ENCODE measurements at places on chromosomes 5 and 9.

DNA sequence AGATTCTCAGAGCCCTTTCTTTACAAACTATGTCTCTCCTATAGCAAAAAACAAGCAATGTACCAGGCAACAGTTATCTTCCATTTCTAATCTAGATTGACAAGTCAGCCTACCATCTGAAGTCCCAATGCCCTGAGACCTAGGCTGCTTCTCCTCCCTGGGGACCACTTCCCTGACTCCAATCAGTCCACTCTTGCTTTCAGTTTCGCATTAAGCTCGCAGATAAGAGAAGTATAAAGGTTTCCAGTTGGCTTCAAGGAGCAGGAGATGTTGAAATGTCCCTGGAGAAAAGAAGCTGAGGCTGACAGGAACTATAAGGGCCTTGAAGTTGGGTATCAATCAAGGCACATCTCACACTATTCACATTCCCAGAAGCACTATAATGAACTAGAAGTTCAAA is 32.3 kb downstream of the ERP44 start:
- DNase-seq: no peak

DNA sequence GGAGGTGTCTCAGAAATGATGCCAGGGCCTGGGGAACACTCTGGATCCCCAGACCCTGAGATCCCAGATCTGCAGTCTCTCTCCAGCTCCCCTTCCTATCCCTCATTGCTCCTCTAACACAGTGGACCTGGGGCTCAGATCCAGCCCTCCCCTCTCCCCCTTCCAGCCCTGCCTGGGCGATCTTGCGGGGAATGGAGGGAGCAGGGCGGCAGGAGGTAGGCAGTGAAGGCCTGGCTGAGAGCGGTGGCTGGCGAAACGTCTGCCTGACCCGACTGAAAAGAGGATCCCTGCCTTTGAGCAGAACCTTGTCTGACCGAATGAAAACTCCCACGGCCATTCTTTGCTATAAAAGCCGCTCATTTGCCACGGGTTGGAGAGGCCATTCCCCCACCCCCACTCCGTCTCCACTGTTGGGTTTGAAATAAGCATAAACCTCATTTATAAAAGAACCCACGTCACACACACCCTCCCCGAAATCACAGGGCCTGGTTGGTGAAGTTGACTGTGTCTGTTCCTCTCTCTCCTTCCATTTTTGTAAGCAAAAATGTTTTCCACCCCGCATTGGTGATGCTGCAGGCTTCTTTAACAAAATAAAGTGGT is 8.8 kb downstream of the MSX2 start:
- no peak for DNase-seq

GRCh38 chr5:73160239-73160671 is 12.7 kb upstream of the TMEM174 start:
- no peak for DNase-seq

GRCh38 chr9:12735665-12736064 is 39.2 kb upstream of the LURAP1L start:
- DNase-seq: no peak

DNA sequence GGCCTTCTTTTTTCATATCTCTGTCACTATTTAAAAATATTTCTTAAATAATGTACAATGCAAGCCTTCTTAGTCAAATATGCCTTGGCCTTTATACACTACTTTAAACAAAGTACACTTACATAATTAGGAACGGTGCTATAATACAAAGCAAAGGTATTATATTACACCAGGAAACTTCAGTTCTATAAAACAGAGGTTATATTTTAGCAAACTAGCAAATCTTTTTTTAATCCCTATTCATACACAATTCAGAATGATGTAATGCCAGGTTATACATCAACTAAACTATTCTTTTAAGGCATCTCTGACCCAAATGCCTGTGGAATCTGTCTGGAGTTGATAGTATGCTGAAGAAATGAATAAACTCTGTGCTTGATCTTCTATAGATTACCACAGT is 10.7 kb upstream of the LURAP1L start:
- no peak for DNase-seq

- DNase-seq: peak; percentile 29
Observed at GRCh38 chr5:19179571-19179970, 808.4 kb downstream of the CDH18 start.

DNA sequence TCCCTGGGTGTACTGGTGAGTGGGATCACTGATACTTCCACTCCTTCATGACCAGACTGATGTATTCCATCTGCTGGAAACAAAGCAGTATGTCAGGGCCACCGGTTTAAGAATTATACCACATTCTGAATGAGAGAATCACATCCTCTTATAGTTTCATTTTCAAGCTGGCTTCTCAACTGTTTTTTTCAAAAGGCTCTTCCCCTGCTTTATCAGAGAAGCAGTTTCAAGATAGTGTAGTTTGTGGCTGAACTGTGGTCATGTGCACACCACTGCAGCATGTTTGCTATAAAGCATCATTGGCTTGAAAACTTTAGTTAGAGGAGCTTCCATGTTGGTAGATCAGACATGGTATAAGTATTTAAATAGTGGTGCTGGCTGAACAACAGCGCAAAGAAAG is 450.5 kb upstream of the CDH10 start:
- DNase-seq: no peak

GRCh38 chr5:31845361-31845760 is 206.4 kb downstream of the PDZD2 start:
- DNase-seq: no peak

DNA sequence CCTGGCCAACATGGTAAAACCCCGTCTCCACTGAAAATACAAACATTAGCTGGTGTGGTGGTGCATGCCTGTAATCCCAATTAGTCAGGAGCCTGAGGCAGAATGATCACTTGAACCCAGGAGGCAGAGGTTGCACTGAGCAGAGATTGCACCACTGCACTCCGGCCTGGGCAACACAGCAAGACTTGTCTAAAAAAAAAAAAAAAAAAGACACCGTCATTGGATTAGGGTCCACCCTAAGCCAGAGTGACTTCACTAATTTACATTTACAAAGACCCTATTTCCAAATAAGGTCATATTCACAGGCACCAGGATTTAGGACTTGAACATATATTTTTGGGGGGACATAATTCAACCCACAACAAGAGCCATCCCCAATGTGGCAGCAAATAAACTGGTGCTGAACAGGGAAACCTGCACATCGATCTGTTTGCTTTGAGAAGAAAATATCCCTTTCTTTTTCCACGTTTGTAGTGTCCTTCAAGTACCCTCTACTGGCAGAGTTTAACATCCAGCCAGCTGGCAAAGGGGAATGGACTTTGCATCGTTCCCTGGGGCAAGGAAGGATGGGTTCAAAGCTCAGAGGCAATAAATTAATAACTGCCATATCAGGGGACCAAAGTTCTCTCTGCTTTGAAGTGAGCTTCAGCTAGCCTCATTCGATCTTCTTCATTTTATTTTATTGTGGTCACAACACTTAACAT is 3.7 kb upstream of the DNAJC25 start:
- no peak for DNase-seq

GRCh38 chr5:139808481-139809330 is 13.1 kb downstream of the PSD2 start:
- no peak for DNase-seq

- DNase-seq: peak; percentile 85
Observed at GRCh38 chr9:128920381-128921058, at the start of gene PHYHD1. PHYHD1 (plus strand) TSS chr9:128920982; CDS start chr9:128922324, 1,342 bp downstream.

- no peak for DNase-seq
Observed at GRCh38 chr5:66209350-66209749, 65.2 kb downstream of the SREK1 start.

DNA sequence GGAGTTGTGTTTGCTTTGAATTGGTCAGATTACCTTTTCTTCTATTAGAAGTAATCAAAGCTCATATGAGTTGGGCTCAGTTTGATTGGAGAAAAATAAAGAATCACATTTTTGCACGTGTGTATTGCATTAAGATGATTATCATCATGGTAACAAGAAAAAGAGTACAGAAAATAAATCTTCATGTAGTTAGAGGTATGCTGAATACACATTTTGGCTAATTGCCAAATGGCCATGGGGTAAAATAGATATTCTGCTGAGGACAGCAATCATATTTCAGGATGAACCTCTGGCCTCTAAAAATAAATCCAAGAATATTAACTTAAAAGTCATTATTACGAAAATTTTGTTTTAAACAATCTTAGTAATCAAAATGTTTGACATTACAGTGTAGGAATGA is 38.9 kb upstream of the GNAQ start:
- no peak for DNase-seq

- DNase-seq: no peak
Observed at GRCh38 chr5:163910226-163910625, 404.8 kb downstream of the MAT2B start.

DNA sequence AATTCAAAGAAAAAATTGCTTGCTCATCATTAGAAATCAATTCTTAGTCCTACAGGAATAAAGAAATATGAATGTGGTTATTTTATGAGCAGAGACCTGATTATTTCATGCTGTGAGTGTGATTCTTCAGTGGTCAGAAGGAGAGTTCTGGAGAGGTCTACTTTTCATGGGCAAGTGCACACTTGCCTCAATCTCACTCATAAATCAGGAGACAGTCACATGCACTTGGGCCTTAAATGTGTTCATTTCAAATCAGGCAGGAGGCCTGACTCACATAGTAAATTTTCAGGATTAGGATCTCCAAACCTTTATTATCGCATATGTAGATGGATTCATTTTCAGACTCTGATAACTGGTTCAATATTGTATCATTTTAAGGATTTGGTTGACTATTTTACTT is 323.2 kb upstream of the CCNH start:
- no peak for DNase-seq

GRCh38 chr5:171647043-171647903 is 138.3 kb upstream of the SMIM23 start:
- peak; percentile 23 for DNase-seq

DNA sequence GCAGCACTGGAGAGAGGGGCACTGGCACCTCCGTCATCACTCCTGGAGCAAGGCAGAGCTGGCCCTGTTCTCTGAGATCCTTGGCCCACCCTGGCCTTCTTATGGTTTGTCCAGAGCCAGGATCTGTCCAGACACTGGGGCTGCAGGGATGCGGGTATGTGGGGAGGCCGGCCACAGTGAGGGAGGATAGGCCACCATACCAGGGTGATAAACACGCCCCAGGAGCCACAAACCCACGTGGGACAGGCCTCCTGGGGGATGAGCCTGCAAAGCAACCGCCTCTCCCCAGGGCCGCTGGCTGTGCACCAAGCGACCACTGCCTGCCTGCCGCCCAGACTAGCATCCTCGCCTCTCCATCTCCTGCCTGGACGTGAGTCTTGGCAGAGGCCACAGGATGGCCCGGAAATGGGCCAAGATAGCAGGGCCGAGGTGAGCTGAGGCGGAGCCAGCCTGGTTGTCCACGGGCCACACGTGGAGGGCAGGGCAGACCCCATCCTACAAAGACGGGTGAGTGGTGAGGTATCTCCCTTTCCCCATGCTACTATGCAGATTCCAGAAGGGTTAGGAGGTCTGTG is 4.5 kb downstream of the OBP2A start:
- no peak for DNase-seq

GRCh38 chr5:65832603-65833228 is 93.7 kb upstream of the ERBIN start:
- DNase-seq: no peak

GRCh38 chr5:78586251-78586650 is 62.3 kb downstream of the LHFPL2 start:
- DNase-seq: no peak

GRCh38 chr5:169599451-169599850 is 15.9 kb downstream of the SPDL1 start:
- no peak for DNase-seq

- DNase-seq: no peak
Observed at GRCh38 chr9:4005896-4006295, 294.0 kb downstream of the GLIS3 start.

- DNase-seq: no peak
Observed at GRCh38 chr5:95080030-95080429, 204.9 kb downstream of the MCTP1 start.

- no peak for DNase-seq
Observed at GRCh38 chr5:5135957-5136676, 4.0 kb upstream of the ADAMTS16 start.

- peak; percentile 53 for DNase-seq
Observed at GRCh38 chr5:31361234-31361633, 167.7 kb downstream of the CDH6 start.

DNA sequence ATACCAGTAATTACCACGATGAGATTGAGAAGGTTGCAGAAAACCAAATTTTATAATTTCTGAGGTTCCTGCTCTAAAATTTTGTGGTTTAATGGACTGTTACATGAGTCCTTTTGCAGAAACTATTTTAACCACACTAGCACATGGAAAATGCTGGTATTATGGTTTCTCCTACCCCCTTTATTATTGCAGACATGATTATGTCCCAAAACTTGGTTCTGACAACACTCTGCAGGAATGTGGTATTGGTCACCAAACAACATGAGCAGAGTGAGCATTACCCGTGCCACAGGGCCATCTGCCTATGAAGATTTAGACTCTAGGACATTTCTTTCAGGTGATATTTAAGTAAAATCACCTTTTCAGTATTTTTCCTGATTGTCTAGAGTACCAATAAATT is 2.8 kb upstream of the ECM2 start:
- DNase-seq: no peak

- no peak for DNase-seq
Observed at GRCh38 chr9:96342571-96343245, 40.7 kb upstream of the HSD17B3 start.

- no peak for DNase-seq
Observed at GRCh38 chr5:126883564-126884245, 106.8 kb downstream of the LMNB1 start.

GRCh38 chr5:81238460-81238859 is 5.3 kb downstream of the CKMT2 start:
- DNase-seq: no peak

DNA sequence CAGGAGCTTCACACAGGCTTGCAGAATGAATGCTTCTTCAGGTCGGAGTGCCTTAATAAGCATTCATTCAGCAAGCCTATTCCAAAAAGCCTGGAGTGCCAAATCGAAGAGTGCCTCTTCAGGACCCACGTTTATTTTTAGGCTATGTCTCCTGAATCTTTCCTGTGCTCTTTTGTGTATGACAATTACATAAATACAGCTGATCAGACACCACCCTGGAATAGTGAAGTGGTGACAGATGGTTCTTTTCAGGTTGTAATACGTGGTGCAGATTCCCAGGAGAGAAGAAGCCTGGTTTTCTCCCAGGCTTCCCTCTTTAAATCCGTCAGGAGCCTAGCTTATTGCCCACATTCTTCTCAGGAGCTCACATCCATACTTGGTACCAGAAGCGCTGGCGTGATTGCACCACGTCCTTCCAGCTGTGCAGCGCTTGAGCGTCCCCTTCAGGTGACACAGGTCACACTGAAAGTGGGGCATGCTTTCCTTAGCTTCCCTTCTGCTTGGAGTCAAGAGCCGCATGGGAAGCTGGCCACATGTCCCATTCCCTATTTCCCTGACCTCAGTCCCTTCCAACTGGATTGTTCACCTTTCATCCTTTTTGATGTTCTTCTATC is 123.1 kb downstream of the ADCY2 start:
- peak; percentile 33 for DNase-seq
